Kidney epithelial cell (primary cell): ENCODE measurements at places on chromosomes 6 and 20.
A peak's percentile ranks its signal among the peaks of the same experiment; 100 is the strongest.

DNA sequence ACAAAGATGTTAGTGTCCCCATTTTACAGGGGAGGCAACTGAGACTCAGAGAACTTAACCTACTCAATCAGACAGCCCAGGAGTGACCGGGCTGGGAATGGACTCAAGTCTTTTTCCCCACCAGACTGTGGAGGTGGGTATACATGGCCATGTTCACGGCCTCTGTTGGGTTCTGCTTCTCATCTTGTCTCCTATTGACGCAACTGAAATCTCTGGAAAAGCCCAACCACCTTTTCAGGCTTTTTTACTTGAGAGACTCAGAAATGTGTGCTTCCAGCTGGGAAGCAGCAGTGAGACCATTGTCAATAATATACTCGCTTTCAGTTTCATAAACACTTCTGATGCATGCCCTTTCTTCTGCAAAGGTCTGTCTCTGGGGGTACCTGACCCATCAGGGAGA is 70.7 kb downstream of the SOBP start:
- DNase-seq, result no peak

DNA sequence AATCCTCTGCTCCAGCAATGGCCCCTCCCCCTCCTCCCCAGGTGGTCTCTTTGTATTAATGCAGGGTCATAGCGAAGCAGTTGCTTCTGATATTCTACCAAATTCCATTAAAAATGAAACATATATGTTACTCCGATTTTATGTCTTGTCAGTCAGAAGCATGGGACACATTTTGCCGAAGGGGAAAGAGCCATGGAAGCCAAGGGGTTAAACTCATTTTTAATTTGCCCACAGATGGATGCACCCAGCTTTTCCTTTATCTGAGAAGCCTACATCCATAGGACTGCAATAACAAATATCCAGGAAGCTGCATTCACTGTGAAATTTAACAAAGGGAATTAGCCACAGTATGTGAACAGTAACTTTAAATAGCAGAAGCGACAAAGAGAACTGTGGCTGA is 688.2 kb downstream of the QKI start:
- DNase-seq, result no peak

- DNase-seq, result peak; percentile 76
Measured at GRCh38 chr6:2959909-2960719, 11.3 kb downstream of the SERPINB6 start.

DNA sequence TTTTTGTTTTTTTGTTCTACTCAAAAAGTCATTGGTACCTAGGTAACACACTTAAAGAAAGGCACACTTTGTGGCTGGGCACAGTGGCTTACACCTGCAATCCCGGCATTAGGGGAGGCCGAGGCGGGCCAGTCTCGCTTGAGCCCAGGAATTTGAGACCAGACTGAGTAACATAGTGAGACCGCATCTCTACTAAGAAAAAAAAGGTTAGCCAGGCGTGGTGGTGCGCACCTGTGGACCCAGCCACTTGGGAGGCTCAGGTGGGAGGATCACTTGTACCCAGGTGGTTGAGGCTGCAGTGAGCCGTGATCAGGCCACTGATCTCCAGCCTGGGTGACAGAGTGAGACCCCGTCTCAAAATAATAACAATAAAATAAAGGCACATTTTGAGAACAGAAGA is 67.4 kb upstream of the BHLHE23 start:
- DNase-seq, result no peak

DNA sequence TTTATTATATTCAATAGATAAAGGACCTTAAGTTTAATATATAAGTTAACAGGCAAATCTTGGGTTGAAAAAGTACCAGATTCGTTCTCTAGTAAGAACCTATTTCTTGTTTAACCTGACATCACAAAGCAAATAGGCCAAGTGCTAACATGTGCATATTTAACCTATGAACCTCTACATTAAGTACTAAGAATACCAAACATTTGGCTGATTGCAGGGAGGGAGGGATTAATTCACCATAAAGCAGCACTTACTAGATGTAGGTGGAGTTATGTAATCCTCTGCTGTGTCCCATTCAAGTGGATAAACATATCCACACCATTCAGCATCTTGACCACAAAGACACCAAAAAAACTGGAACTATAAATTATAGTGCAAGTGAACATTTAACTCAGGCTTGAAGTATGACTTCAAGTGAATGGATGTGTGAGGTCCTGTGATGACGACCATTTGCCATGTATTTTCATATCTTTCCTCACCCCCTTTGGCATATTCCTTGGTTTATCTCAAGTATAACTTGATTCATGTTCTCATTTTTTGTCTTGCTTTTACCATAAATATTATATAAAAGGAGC is 10.2 kb downstream of the STX11 start:
- no peak for DNase-seq

DNA sequence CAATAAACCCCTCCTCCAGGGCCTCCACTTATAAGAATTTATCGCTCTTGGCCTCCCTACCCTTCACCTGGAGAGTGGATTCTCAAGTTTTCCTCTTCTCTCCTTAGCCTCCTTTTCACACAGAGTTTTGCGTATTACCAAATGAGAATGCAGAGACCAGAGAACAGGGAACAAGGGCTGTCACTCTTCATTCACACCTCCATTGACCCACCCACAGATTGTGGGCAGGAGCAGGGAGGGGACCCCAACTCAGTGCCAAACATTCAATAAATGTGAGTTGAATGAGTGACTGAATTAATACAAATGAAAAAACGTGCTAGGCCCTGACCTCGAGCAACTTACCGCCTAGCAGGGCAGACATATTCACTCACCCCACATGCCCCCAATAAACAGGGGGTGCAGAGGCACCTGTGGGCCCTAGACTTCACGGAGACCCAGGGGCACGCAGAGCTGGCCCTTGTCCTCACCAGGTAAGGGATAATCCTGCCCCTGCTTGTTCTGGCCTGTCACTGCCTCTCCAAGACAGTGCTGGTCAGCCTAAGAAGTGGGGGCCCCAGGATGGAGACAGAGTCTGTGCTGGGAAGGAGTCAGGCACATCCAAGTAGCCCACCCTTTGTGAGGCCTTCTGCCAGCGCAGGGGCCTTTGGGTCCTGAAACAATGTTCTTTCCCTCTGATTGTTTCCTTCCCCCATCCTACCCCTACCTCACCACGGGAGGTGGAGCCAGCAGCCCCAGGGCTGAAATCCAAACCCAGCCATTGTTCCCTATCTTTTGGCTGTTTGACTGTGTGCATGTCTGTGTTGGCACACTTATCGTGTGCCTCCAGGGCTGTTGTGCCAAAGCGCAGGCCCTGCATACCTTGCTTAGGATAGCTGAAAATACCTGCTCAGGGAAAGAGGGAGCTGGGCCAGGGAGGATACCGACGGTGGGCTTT is 8.4 kb upstream of the TJAP1 start:
- no peak for DNase-seq

- DNase-seq, result no peak
Measured at GRCh38 chr20:13348311-13349234, 127.5 kb downstream of the ISM1 start.

GRCh38 chr20:38156888-38157634 is 8.0 kb downstream of the TGM2 start:
- no peak for DNase-seq

GRCh38 chr6:166318649-166319600 is 10.7 kb upstream of the PRR18 start:
- no peak for DNase-seq

- DNase-seq, result no peak
Measured at GRCh38 chr6:3022765-3023662, 23.3 kb downstream of the NQO2 start.

- no peak for DNase-seq
Measured at GRCh38 chr6:79713701-79714322, 82.7 kb downstream of the SH3BGRL2 start.

DNA sequence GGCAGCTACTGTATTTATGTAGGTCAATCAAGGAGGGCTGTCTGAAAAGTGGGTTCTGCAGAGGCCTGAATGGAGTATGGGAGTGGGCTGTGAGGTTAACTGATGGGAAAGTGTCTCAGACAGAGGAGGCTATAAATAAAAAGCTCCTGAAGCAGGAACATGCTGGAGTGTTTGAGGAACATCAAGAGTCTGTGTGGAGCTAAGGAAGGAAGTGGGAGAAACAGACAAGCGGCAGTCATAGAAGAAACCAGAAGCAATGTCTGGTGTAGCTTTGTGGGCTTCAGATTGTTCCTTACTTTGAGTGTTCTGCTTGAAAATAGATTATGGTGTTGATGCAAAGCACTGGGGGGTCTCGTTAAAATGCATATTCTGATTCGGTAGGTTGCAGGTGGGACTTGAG is 101.5 kb upstream of the OGFRL1 start:
- no peak for DNase-seq

- DNase-seq, result no peak
Measured at GRCh38 chr6:40176152-40176551, 241.9 kb upstream of the MOCS1 start.

GRCh38 chr6:148657048-148657447 is 89.8 kb upstream of the UST start:
- DNase-seq, result no peak

GRCh38 chr6:146943664-146944063 is 260.6 kb upstream of the STXBP5 start:
- no peak for DNase-seq
